Cerebellar cortex (tissue), 1 donor: ENCODE measurements at places on chromosomes 6 and 20.

GRCh38 chr6:30795549-30796293 is 51.4 kb upstream of the IER3 start:
- DNase-seq: no peak

- DNase-seq: no peak
Observed at GRCh38 chr6:21222656-21223055, 370.9 kb upstream of the SOX4 start.

DNA sequence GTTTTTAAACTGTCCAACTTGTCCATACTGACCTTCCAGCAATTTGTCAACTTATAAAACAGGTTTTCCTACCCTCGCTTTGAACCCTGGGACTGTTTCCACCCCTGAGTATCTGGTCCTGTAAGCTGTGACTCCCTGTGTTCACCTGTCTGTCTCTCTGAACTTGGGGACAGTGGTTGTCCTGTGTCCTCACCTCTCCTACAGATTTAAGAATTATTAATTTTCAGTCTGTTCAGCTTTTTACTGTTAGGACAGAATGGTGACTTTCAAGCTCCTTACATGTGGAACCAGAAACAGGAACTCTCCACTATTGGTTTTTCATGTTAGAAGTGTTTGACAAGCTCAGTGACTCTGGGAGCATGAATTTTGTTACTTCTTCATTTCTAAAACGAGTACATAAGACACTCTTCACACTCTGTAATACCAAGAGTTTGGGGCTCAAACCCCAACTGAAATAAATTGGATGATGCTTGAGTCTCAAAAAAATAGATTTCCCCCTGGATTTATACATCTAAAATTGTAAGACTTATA is 713.9 kb downstream of the COL12A1 start:
- DNase-seq: no peak

DNA sequence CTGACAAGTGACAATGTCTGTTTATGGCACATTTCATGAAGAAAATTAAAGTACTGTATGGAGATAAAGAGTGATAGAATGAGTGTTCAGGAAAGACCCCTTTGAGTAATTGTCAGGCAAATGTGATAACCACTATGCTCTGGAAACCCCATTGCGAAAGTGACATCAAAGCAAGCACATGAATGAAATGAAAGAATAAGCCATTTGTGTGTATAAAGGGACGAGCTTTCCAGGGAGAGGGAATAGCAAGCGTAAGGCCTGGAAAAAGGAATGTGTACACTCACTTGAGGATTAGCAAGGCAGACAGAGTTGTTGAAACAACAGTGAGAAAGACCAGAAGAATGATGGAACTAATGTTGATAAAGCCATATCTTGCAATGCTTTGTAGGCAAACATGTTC is 490.0 kb downstream of the GRIK2 start:
- no peak for DNase-seq

DNA sequence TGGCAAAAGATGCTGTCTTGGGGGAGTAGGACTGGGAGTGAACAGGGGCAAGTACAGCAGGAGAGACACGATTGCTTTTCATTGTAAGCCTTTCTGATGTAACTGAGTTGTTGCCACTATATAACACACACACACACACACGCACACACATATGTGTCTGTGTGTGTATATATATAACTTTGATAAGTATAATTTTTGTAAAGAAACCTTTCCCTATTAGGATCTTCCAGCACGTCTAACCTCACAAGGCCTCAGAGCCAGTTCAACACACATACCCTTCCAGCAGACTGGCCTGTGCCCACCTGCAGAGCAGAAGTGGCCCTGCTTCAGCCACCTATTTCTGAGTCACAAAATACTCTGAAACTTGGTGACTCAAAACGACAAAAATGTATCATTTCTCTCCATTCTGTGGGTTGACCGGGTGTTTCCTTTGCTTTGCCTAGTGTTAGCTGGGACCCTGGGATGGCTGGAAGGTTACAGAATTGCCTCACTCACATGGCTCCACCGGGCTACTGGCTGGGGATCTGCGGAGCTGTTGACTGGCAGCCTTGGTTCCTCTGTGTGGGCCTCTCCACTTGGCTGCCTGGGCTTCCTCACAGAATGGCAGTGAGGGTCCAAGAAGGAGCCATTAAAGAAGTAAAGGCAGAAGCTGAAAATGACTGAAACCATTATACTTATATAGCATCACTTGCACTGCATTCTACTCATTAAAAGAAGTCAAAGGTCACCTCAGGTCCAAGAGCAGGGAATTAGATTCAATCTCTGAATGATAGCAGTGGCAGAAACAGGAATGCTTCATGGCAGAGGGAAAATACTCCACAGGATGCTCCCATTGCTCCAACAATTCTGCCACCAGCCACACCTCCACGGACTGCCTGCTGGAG is 126.4 kb downstream of the BANF2 start:
- no peak for DNase-seq

- no peak for DNase-seq
Observed at GRCh38 chr6:142624978-142625715, 319.8 kb downstream of the HIVEP2 start.
